ENCODE measurements at places on chromosomes 3 and 15.

- DNase-seq: no peak
These were observed 40.4 kb downstream of the DNASE1L3 start for GRCh38 chr3:58170376-58170775.

GRCh38 chr3:129224984-129225393 lies 24.4 kb upstream of the COPG1 start:
- DNase-seq: peak; percentile 43

GRCh38 chr15:38740206-38740605 lies 175.6 kb upstream of the RASGRP1 start:
- DNase-seq: no peak

DNA sequence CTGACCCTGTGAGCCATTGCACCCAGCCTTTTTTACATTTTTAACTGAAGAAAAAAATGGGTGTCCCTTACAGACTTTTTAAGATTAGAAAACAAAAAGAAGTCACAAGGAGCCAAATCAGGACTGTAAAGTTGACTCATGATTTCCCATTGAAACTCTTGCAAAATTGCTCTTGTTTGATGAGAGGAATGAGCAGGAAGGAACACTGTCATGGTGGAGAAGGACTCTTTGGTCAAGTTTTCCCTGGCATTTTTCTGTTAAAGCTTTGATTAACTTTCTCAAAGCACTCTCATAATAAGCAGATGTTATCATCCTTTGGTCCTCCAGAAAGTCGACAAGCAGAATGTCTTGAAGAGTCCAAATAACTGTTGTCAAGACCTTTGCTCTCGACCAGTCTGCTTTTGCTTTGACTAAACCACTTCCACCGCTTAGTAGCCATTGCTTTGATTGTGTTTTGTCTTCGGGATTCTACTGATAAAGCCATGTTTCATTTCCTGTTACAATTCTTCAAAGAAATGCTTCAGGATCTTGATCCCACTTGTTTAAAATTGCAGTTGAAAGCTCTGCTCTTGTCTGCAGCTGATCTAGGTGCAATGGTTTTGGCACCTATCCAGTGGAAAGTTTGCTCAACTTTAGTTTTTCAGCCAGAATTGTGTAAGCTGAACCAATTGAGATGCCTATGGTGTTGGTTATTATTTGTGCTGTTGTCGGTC lies 369.4 kb downstream of the MAGI1 start:
- DNase-seq: no peak

DNA sequence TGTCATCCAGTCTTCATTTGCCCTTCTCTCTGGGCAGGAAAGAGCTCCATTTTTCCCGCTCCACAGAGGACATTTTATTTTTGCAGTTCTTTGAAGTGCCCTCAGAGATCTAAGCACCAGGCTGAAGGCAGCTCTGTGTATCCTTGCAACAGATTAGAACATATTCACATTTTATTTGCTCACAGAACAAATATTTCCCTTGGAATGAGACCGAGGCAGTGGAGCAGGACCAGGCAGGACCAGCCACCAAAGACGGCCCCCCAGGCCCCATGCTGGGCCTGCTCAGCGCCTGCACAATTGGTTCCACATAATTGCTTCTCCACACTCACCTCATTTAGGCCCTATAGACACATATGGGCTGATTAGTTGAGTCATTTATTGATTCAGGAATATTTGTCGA lies 15.7 kb upstream of the ETV5 start:
- no peak for DNase-seq

- DNase-seq: no peak
These were observed 7.1 kb downstream of the SEMA3F start for GRCh38 chr3:50162034-50162883.

- DNase-seq: peak; percentile 24
These were observed 2.4 kb upstream of the VIPR1 start for GRCh38 chr3:42500091-42500490.

- DNase-seq: no peak
These were observed 5.9 kb upstream of the MORF4L1 start for GRCh38 chr15:78866803-78867202.

DNA sequence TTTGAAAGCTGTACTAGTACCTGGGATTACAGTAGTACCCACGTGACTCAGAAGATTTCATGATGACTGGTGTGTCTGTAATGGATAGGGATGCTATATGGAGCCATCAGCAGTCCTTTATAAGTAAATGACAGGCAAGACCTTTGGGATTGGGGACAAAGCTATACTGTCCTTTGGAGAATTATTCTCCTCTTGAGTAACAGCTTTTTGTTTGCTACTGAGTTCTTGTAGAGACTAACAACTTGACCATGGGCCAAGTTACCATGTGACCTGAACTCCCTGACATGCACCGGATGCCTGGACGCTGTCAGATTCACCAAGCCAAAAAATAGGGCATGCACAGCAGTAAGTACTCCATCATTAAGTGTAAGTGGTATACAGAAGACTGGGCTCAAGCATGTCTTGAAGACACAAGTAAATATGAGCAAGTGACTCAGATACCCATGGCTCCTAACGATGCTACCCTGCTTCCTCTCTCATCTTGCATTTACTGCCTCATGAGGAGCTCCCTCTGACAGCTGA lies 12.9 kb downstream of the SEC11A start:
- no peak for DNase-seq

GRCh38 chr15:92675485-92675884 lies 19.9 kb upstream of the FAM174B start:
- no peak for DNase-seq

- no peak for DNase-seq
These were observed 23.3 kb downstream of the AKAP13 start for GRCh38 chr15:85403745-85404144.

DNA sequence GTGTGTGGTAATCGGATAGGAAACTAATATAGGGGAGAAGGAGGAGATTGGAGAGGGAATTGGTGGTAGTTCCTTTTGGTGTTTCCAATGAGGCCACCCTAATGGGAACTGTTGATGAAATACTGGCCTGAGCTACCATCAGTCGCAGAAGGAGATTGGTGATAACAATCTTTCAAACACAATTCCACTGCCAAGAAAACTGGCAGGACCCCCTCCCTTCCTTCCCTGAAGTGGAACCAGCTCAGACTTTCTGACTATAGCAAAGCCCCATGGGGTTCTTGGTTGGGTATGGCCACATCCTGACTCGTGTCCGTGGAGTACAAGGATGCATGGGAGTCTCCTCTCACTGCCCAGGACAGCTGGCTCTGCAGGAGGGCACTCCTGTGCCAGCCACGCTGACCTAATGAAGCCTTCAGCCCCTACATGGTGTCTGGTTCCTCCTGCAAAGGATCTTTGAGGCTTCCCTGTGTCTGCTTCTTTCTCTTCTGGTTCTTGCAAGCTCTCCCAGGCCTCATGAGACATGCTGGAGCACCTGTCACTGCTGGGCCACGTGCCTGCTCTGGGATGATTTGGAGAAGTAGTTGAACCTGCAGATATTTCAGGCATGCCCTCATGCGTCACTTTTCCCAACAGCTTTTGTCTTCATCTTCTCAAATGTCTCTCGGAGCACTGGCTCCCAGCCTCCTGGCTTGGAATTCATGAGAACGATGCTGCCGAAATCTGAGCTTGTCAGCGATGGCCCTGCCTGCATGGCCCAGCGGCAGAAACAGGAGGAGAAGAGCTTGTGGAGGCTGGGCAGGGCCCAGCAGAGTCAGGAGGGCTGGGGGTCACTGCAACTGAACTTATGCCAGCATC lies 90.0 kb upstream of the ADPGK start:
- no peak for DNase-seq
